Activated CD4-positive, alpha-beta T cell treated with anti-CD3 and anti-CD28 coated beads, Interleukin-2, amount 50 U/mL, for 1 hour (primary cell): ENCODE measurements at places on chromosomes 3 and 15.

GRCh38 chr3:156685752-156686151, 11.4 kb downstream of the TIPARP start:
- DNase-seq, result no peak

- no peak for DNase-seq
Observed at GRCh38 chr3:16550305-16550675, 36.8 kb upstream of the RFTN1 start.

DNA sequence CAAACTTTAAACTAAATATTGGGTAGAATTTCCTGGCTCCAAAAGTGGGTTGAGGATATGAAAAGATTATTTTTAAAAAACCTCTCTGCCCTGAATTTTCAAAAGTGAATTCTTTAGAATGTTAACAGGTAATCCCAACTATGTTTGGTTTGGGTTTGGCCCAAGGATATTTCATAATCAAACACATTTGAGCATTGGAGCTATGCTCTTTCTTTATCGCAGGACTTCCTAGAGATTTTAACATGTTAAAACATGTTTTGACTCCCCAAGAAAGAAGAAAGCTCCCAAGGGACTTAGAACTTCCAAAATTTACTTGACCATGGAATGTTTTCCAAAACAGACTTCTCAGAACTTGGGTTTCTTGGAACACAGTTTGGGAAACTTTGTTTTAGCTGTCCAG, 75.6 kb upstream of the SYNPR start:
- DNase-seq, result no peak

GRCh38 chr15:88623061-88623460, 1.9 kb downstream of the AEN start:
- DNase-seq, result no peak

DNA sequence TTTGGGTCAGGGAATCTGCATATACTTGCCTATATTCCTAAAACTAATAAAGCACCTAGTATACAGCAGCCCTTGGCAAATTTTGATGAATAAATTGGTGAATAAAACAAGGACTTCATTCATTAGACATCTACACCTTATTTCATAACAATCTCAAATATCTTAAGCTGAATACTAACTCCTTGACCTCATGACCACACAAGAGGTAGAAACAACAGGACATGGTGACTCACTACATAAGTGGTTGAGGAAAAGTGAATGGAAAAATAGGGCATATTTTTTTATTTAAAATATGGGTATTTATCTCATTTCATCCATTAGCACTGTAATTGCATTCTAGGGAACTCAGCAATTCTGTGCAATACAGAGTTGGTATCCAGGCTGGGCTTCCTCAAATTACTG, 7.8 kb upstream of the STAC start:
- DNase-seq, result no peak

- no peak for DNase-seq
Observed at GRCh38 chr15:38714309-38715072, 149.9 kb upstream of the RASGRP1 start.
